ENCODE measurements at places on chromosomes 1 and 21.

GRCh38 chr1:4110888-4111287 lies 210.8 kb upstream of the C1orf174 start:
- DNase-seq = no peak

GRCh38 chr21:45089964-45090363 lies 15.6 kb downstream of the ADARB1 start:
- DNase-seq = no peak

DNA sequence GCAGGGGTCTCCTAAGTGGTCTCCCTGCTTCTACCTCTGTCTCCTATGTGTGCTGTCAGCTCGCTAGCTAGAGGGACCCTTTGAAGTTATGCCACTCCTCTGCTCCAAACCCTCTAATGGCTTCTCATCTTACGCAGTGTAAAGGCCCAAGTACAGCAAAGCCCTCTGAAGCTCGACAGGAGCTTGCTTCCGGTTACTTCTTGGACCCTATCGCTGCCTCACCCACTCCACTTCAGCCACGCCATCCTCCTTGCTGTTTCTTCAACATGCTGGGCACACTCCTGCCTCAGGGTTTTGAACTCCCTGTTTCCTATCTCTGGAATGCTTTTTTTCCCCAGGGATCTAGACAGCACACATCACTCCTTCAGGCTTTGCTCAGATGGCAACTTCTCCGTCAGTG lies 102.3 kb upstream of the F3 start:
- DNase-seq = no peak

DNA sequence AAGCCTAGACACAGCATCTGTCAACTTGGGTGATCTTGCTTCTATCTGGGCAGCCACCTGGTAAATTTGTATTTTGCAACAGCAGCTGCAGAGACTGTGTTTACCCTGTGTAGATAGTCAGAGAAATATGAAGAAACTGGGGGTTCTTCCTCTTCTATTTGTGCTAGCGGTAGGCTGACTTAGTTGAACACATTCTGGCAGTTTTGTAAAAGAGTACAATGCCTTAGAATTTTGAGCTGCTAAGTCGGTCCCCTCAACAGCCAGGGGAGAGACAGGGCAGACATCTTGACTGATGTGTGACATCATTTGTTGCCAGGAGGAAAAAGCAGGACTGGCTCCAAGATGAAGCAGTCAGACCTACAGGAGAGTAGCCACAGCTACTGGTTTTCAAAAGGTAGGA lies 53.7 kb downstream of the KCNJ6 start:
- DNase-seq = no peak

GRCh38 chr1:87872692-87873091 lies 544.0 kb downstream of the LMO4 start:
- DNase-seq = no peak

DNA sequence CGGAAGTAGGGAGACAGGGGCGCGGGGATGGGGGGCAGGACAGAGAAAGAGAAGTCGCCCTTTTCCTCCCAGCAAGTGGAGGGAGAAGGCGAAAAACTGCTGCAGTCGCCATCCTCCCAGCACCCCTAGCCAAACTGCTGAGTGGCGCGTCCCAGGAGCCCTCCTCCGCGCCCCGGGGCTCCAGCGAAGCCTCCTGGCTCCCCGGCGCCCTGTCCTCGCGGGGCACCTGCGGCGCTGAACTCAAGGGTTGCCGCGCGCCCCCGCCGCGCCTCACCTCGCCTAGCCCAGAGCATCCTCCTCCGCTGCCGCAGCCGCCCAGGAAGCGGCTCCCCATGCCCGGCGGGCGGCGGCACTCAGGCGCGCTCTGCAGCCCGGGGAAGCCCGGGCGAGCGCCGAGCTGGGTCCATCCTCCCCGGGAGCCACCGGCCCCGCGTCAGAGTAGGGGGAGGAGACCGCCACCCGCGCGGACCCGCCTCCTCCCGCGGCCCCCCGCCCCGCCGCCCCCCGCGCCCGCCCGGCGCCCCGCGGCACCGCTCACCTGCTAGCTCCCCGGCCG lies at the start of gene DAB1:
TSS of gene DAB1 (minus strand) at position 405 of the 556 bp plus-strand sequence. CDS start 133,030 bp downstream, outside the sequence.
- peak; percentile 19 for DNase-seq

DNA sequence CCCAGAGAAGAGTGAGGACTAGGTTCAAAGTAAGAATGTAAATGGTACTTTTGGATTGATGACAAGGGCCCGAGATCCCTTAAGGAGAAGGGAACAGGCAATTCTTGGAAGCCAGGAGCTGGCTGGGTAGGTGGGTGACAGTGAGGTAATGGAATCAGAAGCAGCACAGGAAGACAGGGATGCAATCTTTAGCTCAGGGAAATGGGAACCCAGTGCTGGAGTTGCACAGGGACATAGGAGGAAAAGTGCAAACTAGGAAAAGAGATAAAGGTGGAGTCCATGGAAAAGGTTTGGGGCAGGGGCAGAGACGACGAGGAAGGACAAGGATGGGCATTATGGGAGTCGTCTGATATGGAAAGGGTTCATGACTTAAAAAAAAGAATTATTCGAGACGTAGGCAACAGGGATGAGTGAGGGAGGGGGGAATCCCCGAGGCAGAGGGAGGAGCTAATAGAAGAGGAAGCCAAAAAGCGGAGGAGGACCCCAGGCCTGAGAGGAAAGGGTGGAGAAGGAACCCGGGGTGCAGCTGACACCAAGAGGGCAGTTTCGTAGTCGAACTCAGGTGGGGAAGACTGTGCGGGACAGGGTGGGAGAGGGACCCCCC lies 495 bp downstream of the PI4KB start:
- DNase-seq = peak; percentile 70

DNA sequence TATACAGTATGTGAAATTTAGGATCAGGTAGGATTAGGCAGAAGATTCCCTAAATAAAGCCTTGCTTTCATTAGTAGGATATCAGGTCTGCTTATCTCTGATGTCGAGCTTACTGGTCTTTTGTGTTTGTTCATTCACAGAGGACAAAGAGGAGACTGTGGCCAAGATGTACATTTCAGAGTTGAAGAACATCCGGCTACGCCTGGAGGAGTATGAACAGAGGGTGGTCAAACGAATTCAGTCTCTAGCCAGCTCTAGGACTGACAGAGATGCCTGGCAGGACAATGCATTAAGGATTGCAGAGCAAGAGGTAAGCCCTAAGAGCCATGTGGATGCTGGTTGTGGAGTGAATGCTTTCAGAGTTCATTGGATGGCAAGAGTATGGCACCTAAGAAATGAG lies 106.2 kb downstream of the MACF1 start:
- DNase-seq = no peak

DNA sequence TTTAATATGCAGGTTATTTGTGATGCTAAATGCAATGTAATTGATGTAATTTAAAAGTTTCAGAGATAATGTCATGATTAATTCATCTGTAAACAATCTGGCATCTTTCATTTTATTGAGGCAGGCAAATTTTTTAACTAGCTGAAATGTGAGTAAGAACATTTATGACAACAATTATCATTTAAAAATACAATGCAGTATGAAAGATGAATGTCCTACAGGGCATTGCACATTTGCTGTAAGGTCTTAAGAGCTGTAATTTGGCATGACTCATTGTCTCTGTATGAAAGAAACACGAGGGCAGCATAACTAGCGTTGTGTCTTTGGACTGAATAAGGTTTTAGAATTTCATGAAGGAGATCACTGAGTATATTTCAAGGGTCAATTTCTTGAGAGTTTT lies 642.8 kb downstream of the PLA2G4A start:
- DNase-seq = no peak

GRCh38 chr1:169133801-169134502 lies 27.5 kb downstream of the ATP1B1 start:
- no peak for DNase-seq

GRCh38 chr1:2049718-2050431 lies at the start of gene PRKCZ:
PRKCZ (plus strand) TSS chr1:2050411; CDS start chr1:2050631, 220 bp downstream.
- DNase-seq = peak; percentile 91

- DNase-seq = no peak
These were observed 2.5 kb downstream of the RGS4 start for GRCh38 chr1:163071405-163072255.

DNA sequence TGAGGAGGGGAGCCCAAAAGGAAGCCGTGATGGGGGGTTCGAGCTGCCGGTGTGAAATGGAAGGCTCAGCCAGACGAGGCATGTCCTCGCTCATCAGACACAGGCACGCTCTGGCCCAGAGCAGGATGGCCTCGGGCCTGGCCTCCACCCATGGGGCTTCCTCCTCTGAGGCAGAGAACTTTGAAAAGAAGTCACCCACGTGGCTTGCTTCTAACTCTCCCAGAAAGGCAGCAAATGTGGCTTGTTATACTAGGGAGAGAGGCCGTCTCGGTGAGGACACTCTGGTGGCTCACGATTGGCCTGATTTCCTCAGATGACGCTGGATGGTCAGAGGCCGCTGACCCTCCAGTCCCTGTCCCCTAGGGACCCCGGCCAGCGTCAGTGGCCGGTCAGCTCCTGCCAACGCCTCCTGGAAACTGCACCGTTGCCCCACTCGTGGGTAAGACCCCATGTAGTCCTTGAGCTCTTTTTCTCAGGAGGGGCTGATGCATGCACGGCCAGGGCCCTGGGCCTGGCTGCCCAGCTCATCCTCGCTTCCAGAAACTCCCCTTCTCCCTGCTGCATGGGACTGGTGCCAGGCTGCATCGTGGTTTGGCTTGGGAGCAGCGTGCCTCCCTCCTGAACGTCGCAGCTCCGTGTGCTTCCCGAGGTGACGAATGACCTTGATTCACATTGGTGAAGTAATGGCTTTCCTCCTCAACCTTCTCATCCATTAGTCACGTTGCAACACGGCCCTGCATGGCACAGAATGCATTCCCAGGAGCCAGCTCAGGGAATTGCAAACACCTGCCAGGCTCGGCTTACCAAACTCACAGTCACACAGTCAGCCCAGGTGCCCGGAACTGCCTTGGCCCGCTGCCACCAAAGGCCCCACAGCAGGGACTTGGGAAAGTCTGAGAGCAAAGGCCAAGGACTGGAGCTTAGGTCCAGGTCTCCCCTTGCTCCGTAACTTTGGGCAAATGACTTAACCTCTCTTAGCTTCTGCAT lies 58.8 kb downstream of the TOMM20 start:
- DNase-seq = no peak

GRCh38 chr1:208829595-208829994 lies 585.4 kb upstream of the PLXNA2 start:
- no peak for DNase-seq

DNA sequence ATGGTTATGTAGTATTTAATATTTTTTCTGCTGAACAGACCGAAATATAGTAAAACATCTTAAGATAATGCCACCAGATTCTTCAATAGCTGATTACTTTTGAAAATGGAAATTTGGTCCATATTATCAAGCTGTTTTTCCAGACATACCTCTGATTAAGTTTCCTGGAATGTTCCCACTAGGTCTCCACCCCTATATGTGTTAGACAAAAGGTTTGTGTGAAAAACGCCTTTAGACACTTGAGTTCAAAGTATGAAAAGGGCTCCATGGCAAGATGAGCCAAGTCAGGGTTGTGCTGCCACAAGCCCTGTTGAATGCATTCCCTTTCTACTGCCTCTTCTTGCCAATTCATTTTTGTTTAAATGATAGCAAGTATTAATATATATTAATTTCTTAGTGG lies 52.7 kb downstream of the ZBTB17 start:
- no peak for DNase-seq

- DNase-seq = no peak
These were observed 32.3 kb upstream of the GFI1 start for GRCh38 chr1:92519043-92519442.

DNA sequence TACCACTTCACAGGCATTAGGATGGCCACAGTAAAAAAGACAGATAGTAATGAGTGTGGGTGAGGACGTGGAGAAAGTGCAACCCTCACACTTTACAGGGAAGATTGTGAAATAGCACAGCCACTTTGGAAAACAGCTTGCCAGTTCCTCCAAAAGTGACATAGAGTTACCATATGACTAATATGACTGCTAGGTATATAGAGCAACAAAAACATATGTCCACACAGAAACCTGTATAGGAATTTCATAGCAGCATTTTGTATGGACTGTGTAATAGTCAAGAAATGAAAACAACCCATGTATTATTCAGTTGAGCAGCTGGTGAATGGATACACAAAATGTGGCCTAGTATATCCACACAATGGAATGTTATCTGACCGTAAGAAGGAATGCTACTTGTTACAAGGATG lies 30.4 kb upstream of the LBR start:
- no peak for DNase-seq

DNA sequence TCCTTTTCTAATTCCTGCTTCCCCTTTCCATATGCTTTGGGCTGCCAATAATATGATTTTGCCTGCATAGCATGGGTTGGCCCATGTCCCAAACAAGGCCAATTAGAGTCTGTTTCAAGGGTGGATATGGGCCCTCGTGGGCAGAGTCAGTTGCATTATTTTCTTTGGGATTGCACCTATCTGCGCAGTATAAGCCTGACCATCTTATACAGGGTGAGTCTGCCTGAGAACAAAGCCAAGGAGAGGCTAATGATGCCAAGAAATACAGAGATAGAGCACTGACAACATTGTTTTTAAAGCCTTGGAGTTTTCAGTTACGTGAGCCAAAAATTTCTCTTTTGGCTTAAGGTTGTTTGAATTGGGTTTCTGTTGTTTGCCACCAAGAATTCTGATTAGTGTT lies 18.6 kb downstream of the OVAAL start:
- no peak for DNase-seq

DNA sequence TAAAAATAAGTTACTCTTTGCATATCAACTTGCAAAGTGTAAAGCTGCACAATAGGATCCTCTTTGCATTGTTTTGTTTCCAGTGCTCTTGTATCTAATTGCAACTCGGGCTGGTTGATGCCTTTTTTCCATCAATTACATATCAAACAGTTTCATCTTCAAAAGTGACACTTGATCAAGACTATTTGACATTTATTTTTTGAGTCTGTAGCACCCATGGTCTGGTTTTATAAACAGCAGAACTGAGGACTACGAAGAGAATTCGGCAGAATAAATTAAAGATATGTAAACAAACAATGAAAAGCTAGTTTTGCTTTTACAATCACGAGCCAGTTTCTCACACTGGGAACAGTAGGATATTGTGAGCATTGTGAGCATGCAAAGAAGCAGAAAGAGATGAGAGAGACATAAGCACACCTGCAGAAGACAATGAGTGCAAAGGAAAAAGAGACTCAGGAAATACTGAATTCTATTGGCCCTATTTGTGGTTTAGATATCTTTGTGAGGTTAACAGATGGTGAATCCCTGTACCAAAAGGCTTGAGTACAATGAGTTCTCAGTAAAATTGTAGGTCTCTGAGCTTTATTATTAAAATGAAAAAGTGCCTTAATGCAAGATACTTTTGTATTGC lies 45.4 kb downstream of the RPL5 start:
- no peak for DNase-seq

- no peak for DNase-seq
These were observed 95.8 kb downstream of the PSMG1 start for GRCh38 chr21:39087238-39088030.

DNA sequence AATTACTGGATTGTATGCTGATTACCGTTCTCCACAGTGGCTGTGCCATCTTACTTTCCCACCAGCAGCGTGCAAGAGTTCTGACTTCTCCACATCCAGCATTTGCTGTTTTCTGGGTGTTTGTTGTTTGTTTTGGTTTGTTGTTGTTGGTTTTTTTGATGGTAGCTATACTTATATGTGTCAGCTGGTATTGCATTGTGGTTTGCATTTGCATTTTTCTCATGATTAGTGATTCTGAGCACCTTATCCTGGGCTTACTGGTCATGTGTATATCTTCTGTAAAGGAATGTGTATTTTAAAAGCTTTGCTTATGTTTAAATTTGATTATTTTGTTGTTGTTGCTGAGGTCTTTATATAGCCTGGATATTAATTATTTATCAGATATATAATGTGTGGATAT lies 66.9 kb upstream of the MAP1LC3C start:
- no peak for DNase-seq

Data from T-helper 2 cell (primary cell).